Suppressor macrophage (primary cell): ENCODE measurements at places on chromosomes 1 and 21.

GRCh38 chr1:180165509-180166435, 11.1 kb downstream of the QSOX1 start:
- no peak for DNase-seq

GRCh38 chr1:151405187-151405951, 6.0 kb downstream of the PSMB4 start:
- no peak for DNase-seq

- peak; percentile 26 for DNase-seq
Measured at GRCh38 chr21:36647279-36648093, 51.4 kb upstream of the SIM2 start.

DNA sequence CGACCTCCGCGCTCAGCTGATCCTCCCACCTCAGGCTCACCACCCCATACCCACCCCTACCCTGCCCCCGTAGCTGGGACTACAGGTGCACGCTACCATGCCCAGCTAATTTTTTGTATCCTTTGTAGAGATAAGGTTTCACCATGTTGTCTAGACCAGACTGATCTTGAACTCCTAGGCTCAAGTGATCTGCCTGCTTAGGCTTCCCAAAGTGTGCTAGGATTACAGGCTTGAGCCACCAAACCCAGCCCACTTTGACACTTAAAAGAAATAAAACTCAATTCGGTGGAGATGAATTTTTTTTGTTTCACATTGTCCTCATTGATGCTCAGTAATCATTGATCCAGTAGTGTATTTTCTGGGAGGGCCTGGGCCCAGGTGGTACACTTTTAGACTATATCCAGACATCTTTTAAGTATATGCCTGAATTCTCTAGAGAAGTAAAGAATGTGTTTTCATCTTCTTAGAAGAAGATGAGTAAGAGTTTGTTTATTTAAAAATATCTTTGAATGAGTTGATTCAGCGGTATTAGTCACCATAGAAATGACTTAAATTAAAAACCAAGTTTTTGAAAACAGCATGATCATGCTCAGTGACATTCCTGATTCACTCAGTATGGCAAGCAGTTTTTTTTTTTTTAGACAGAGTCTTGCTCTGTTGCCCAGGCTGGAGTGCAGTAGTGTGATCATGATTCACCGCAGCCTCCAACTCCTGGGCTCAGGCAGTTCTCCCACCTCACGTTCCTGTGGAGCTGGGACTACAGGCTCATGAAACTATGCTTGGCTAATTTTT, 57.8 kb downstream of the EPB41 start:
- DNase-seq, result peak; percentile 39

DNA sequence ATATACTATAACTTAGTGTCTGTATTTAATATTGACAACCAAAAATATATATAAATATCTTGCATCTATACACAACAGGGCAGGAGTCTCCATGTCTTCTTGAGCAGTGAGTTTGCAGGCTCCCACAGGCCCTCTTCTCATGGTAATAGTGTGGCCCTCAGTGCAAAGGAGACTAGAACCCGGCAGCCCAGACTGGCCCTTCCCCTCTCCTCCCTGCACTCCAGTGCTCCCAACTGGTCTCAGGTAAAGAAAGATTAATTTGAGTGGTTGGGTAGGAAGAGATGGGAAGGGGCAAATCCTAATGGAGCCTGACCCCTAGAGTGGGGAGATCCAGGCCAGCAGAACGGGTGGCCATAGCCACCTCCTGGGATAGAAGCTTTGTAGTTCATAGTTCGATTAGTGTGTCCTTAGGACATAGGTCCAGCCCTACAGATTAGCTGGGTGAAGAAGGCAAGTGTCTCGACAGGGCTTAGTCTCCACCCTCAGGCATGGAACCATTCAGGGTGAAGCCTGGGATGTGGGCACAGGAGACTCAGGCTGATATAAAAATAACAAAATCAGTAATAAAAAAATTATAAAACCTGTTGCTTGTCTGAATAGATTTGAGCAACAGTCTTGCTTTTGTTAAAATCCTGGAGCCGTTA, 32.3 kb downstream of the SLC2A1 start:
- no peak for DNase-seq

- DNase-seq, result no peak
Measured at GRCh38 chr21:34180407-34180806, 107.0 kb downstream of the MRPS6 start.

- DNase-seq, result peak; percentile 39
Measured at GRCh38 chr1:233304489-233305102, 9.1 kb upstream of the PCNX2 start.

DNA sequence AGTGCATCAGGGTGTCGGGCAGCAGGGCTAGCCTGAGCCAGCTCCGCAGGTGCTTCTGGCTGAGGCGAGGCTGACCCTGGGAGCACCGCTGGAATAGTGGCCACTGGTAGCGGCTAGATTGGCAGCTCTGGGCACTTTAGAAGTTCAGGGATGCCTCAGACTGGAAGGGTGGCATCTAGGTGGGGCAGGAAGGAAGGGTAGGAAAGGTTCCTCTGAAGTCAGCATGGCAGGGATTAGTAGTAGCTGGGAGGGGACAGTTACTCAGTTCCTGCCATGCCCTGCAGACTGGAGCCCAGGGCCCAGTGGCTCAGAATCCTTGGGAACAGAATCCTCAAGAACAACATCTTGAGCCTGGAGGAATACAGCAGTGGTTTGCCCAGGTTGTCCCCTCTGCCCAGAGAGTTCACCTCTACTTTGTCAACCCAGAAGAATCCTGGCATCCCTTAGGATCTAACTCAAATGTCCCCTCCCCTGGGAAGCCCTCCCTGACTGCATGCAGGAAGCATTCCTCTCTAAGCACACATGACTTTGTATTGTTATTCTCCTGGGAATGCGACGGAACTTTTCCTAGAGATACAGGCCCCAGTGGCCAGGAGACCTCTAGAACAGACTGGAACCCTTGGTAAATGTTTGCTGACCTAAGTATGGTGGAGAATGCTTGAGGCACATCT, 39.5 kb upstream of the BCAR3 start:
- DNase-seq, result no peak

GRCh38 chr1:66532214-66532613, 1.7 kb upstream of the SGIP1 start:
- no peak for DNase-seq

- no peak for DNase-seq
Measured at GRCh38 chr1:19079541-19080472, 123.3 kb upstream of the IFFO2 start.

GRCh38 chr1:49102752-49103151, 326.1 kb upstream of the BEND5 start:
- DNase-seq, result no peak

GRCh38 chr1:12230549-12231275, 882 bp downstream of the VPS13D start:
- DNase-seq, result peak; percentile 47

GRCh38 chr1:155392898-155393411, 72.3 kb downstream of the RUSC1 start:
- no peak for DNase-seq

GRCh38 chr21:38753557-38753971, 52.2 kb upstream of the ETS2 start:
- peak; percentile 37 for DNase-seq

DNA sequence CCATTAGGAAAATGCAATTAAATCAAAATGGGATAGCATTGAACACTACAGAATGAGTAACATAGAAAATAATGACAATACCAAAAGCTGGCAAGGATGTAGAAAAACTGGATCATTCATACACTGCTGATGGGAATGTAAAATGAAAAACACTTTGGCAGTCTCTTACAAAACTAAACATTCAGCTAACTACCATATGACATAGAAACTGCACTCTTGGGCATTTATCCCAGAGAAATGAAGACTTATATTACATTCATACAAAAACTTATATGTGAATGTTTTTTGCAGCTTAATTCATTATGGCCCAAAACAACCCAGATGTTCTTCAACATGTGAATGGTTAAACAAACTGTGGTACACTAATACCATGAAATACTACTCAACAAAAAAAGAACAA, 66.4 kb downstream of the ANKRD13C start:
- DNase-seq, result no peak

- no peak for DNase-seq
Measured at GRCh38 chr21:31374395-31374794, 30.3 kb upstream of the TIAM1 start.

DNA sequence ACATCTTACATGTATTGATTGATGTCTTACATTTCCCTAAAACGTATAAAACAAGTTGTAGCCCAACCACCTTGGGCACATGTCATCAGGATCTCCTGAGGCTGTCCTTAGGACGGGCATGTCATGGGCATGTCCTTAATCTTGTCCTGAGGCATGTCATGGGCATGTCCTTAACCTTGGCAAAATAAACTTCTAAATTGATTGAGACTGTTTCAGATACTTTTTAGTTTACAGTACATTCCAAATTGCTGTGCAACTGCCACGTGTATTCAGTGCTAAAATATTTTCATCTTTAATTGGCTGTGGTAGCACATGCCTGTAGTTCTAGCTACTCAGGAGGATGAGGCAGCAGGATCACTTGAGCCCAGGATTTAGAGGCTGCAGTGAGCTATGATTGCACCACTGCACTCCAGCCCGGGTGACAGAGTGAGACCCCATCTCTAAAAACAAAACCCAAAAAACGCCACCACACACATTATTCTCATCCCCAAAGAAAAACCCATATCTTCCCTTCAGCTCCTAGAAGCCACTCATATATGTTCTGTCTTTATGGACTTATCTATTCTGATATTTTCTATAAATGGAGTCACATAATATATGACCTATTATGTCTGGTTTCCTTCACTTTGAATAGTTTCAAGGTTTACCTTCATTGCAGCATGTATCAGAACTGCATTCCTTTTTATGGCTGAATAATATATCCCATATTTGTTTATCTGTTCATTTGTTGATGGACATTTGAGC, 96.0 kb upstream of the BTG3 start:
- DNase-seq, result no peak

GRCh38 chr1:61941794-61942193, 199.5 kb downstream of the PATJ start:
- DNase-seq, result no peak

DNA sequence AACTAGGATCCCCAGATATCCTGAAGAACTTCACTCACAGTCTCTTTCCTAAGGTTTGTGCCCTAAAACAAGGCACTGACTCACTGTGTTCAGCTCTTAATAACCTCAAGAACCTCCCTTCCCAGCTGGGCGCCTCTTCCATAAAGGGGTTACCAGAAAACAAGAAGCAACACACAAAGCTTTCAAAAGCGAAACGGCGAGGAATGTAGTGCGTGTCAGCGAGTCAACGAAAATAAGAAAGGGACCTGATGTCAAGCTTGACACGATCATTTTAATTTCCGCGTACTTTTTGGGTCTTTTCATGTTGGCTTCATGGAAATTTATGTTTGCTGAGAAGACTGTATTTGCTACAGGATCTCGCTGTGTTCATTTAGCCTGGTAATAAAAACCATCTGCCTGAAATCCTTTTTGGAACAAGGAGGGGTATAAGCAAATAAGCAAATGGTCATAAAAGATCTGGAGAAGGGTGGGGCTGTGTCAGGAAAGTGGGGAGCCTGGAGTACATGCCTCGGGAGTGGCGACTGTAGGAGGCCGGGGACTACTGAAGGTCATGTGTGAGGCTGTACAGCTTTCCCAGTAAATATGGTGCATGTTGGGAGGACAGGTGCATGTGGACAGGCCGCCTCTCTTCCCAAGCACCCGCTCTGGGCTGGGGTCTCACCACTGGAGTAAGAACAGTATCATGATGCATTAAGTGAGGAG, 11.4 kb upstream of the CLDN14 start:
- no peak for DNase-seq

DNA sequence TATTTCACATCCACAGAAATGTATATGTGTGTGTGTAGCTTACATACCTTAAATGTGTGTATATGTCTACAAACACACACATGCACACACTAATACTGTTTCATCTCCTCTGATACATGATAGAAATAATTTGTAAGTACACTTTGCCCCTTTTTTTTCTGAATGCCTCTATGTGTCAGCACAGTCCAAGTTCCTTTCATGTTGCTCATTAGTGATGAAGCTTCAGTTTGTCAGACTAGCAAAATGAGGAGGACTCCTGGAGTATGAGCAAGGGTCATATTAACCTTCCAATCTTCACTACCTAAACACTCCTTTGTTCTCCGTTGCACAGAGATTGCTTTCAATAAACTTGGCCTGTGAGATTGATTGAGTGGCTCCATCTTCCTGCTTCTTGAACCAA, 935.4 kb downstream of the MRPL39 start:
- no peak for DNase-seq

- no peak for DNase-seq
Measured at GRCh38 chr1:35191429-35192055, 1.4 kb downstream of the SFPQ start.

GRCh38 chr1:96259399-96259798, 462.2 kb upstream of the PTBP2 start:
- no peak for DNase-seq

GRCh38 chr1:232725305-232726047, 79.7 kb upstream of the MAP10 start:
- no peak for DNase-seq

DNA sequence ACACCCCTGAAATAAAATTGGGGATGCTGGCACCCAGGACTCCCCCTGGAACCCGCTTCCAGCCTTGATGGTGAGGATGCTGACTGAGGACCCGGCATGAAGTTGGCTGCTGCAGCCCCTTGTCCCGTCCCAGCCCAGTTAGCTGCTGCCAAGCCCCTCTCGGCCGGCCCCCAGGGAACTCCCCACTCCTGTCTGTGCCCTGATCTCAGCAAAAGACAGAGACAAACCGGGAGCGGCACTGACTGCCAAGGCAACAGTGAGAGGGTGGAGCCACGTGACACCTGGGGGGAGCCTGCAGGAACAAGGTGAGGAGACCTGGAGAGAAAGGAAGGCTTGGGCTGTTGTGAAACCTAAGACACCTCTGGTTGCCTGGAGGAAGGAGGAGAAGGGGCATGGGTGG, 24.7 kb downstream of the CASZ1 start:
- no peak for DNase-seq

- DNase-seq, result no peak
Measured at GRCh38 chr1:6287431-6287886, 26.6 kb upstream of the GPR153 start.

GRCh38 chr1:94025383-94026340, 95.3 kb downstream of the ABCA4 start:
- DNase-seq, result peak; percentile 66

DNA sequence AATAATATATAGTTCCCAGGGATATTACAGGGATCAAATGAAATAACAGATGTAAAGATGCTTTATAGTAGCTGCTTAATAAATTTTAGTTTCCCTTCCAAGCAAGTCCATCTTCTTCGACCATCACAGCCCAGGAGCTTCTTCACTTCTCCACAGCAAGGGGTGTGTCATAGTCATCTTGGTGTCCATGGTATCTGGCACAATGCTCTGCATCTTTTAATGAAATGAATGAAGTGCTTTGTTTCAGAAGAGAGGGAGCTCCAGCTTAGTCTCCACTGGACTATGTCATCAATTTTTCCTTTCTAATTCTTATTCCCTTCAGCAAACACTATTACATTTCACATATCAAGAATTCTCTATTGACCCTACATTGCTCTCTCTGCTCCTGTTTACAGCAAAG, 4.9 kb upstream of the MACF1 start:
- no peak for DNase-seq

- no peak for DNase-seq
Measured at GRCh38 chr1:201221201-201221846, 30.7 kb downstream of the IGFN1 start.

GRCh38 chr1:12356004-12356890, 126.4 kb downstream of the VPS13D start:
- DNase-seq, result no peak
